ENCODE measurements at places on chromosomes 11 and 22. TPM values are rescaled to one million over a fixed set of nuclear protein-coding genes. Genes with fewer than 3 reads are reported as not detected.

DNA sequence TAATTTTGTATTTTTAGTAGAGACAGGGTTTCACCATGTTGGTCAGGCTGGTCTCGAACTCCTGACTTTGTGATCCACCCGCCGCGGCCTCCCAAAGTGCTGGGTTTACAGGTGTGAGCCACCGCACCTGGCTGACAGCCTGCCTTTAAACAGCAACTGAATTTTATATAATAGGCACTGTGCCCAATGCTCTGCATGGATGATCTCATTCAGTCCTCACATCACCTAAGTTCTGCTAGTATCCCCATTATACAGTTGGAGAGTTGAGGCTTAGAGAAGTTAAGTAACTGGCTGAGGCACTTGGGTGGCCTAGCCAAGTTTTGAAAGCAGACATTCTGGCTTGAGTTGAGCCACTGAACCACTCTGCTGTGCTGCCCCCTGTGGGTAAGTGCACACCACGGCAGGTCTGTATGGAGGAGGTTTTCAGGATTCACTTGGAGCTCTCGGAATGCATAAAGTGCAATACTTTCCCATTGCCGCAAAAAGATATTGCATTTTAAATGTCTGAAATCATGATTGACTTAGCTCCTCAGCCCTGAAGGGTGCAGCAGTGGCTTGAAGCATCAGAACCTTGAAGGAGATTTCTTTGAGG, 112.4 kb downstream of the LDLRAD3 start:
- no peak overlapping the region for H3K27ac ChIP-seq
- H3K27me3 ChIP-seq = peaks cover 9% of the 10 kb centered on the region
- DNase-seq = no peak
- no peak overlapping the region for H3K4me3 ChIP-seq

DNA sequence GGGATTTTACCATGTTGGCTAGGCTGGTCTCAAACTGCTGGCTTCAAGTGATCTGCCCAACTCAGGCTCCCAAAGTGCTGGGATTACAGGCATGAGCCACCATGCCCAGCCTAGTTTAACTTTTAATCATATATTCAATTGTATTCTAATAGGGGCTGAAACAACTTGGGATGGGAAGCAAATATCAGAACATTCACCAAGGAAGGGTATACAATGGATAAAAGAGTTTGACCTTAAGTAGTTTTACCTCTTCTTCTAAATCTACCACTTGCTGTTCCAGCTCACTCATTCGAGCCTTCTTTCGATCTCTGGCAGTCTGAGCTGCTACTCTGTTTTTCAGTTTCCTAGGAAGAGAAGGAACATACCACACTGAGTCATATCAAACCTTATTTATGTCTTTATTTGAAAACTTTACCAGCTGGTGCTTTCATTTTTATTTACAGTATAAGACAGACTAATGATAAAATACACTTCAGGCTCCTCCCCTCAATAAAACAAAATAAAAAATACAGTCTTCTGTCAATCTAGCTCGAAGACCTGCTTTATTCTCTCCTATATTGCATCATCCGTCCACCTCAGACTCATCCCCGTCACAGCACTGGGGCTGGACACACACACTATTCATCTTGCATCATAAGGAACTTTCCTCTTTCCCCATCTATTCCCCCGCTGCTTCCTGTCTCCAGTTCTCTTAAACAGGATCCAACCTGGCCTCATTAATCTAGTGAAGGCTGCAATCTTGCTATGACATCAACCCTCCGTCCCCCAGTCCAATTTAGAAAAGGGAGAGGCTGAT, 1.4 kb downstream of the XBP1 start:
- no peaks in the 10 kb centered on the region for H3K27me3 ChIP-seq
- H3K4me1 ChIP-seq = peaks cover 44% of the 10 kb centered on the region
- peaks cover 11% of the 10 kb centered on the region for H3K36me3 ChIP-seq
- peak overlapping the region; percentile 99 for H3K4me3 ChIP-seq
- peak overlapping the region; percentile 100 for H3K27ac ChIP-seq
- no peak for DNase-seq

- peaks cover 35% of the 10 kb centered on the region for H3K27me3 ChIP-seq
- H3K4me1 ChIP-seq = peaks cover 15% of the 10 kb centered on the region
- H3K4me3 ChIP-seq = peak overlapping the region; percentile 96
- H3K27ac ChIP-seq = peak overlapping the region; percentile 80
- peak; percentile 19 for DNase-seq
These were observed 40.0 kb upstream of the CREB3L1 start for GRCh38 chr11:46237248-46238077.

DNA sequence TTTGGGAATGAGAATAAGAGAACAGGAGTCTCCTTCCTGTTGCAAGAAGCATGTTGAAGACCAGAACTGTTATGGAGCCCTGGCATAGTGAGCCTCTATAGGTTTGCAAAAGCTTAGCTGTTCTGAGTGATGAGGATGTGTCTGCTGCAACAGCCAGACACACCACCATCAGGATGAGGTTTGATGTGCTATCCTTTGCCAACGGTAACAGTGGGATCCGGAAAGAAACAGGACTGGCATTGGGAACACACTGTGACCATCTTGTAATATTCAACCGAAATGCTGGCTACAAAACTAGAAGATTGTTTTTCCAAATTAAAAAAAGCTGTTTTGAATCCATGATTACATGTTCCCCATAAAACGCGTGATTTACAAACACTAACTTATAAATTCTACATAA, 117.0 kb downstream of the ME3 start:
- peaks cover 2% of the 10 kb centered on the region for H3K36me3 ChIP-seq
- H3K4me3 ChIP-seq = no peak overlapping the region
- H3K27me3 ChIP-seq = no peaks in the 10 kb centered on the region
- no peak for DNase-seq
- H3K27ac ChIP-seq = no peak overlapping the region

GRCh38 chr11:13134066-13134465, 125.0 kb downstream of the RASSF10 start:
- H3K36me3 ChIP-seq = peaks cover 2% of the 10 kb centered on the region
- H3K27me3 ChIP-seq = peaks cover 30% of the 10 kb centered on the region
- H3K4me3 ChIP-seq = no peak overlapping the region
- H3K4me1 ChIP-seq = peaks cover 2% of the 10 kb centered on the region
- no peak overlapping the region for H3K27ac ChIP-seq
- DNase-seq = no peak

- H3K27me3 ChIP-seq = no peaks in the 10 kb centered on the region
- H3K27ac ChIP-seq = no peak overlapping the region
- H3K4me3 ChIP-seq = no peak overlapping the region
These were observed 50.2 kb downstream of the FLRT1 start for GRCh38 chr11:64085906-64086257.

DNA sequence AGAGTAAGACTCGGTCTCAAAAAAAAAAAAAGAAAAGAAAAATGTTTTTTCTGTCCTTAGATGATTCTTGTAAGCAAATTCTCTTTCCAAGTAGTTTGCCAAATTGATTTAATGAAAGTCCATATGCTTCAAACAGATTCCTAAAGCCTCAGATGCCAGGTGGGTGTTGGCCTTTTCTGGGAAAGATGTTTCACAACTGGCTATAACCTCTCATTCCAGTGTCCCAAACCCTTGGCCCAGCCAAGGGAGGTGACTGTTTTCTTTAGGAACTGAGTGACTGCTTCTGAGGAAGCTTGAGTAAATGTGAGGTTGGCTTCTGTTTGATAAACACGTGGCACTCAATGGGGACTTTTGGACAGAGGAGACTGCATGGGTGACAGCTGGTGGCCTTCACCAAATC, 27.5 kb downstream of the MMP27 start:
- no peak overlapping the region for H3K4me3 ChIP-seq
- H3K4me1 ChIP-seq = no peaks in the 10 kb centered on the region
- no peak overlapping the region for H3K27ac ChIP-seq
- H3K27me3 ChIP-seq = peaks cover 47% of the 10 kb centered on the region
- H3K36me3 ChIP-seq = peaks cover 6% of the 10 kb centered on the region
- no peak for DNase-seq

- H3K4me3 ChIP-seq = peak overlapping the region; percentile 89
- H3K36me3 ChIP-seq = peaks cover 36% of the 10 kb centered on the region
- no peaks in the 10 kb centered on the region for H3K27me3 ChIP-seq
- H3K27ac ChIP-seq = peak overlapping the region; percentile 100
- DNase-seq = no peak
These were observed 103.2 kb downstream of the ETS1 start for GRCh38 chr11:128484172-128484571.

DNA sequence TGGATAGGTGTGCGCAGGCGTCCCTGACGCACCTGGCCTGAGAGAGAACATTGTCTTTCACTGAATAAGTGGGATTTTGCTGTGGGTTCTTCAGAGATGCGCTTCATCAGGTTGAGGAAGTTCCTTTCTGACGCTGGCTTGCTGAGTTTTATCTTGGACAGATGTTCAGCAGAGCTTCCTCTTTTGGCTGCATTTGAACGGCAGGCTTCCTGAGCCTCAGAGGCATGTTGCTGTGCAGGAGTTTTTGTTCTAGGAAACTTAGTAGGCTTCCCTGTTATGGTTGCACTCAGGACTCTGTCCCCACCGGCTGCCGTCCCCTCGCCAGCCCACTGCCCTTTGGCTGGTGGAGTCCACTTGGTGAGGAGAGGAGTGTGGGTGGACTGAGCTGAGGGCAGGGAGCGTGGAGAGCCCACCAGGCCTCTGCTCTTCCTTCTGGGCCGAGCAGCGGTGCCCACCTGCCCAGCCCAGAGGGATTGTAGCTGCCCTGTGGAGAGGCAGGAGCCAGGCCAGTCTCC, 17.2 kb downstream of the FRMD8 start:
- DNase-seq = no peak
- no peaks in the 10 kb centered on the region for H3K36me3 ChIP-seq
- H3K4me3 ChIP-seq = no peak overlapping the region
- no peaks in the 10 kb centered on the region for H3K27me3 ChIP-seq
- H3K4me1 ChIP-seq = peaks cover 2% of the 10 kb centered on the region
- no peak overlapping the region for H3K27ac ChIP-seq

DNA sequence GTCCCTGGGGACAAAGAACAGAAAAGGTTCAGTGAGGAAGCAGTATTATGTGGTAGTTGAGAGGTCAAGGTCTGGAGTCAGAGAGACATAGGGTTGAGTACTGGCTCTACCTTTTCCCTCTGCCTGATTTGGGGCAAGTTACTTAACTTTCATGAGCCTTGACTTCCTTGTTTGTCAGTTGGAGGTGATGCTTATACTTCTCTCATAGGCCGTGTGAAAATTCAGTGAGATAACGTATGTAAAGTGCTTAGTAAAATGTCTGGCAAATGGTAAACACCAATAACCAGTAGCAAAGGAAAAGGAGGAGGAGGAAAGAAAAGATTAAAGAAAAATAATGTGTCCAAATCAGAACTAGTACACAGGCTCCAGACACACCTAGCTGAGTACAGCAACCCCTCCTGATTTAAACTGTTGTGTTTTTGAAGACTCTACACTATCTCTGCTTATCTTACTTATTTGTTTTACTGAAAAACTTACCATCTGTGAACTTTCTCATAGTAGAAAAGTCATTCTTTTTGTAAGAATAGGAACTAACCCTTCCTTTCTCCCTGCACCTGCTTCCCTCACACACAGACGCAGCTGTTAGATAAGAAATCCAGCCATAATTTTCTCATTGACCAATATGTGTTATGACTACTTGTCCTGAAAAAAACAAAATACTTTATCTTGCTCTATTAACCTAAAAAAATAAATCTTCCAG, 126.9 kb downstream of the CD44 start:
- no peak for DNase-seq
- peaks cover 8% of the 10 kb centered on the region for H3K4me1 ChIP-seq
- no peaks in the 10 kb centered on the region for H3K27me3 ChIP-seq
- H3K36me3 ChIP-seq = peaks cover 2% of the 10 kb centered on the region
- H3K27ac ChIP-seq = no peak overlapping the region

Gene NRIP3
- total RNA-seq = 3.8 TPM

Gene GLYAT
- not detected for total RNA-seq

Gene GDPD5
- total RNA-seq = 108 TPM

Gene TMPRSS13
- 2.4 TPM for total RNA-seq

Gene TYMP
- total RNA-seq = 25.9 TPM

Gene MYO7A
- 1.7 TPM for total RNA-seq

Gene SMTN
- 4.9 TPM for total RNA-seq

Gene CALCA
- total RNA-seq = not detected
